ENCODE measurements at places on chromosomes 7 and 10. TPM values are rescaled to one million over a fixed set of nuclear protein-coding genes. Genes with fewer than 3 reads are reported as not detected.

DNA sequence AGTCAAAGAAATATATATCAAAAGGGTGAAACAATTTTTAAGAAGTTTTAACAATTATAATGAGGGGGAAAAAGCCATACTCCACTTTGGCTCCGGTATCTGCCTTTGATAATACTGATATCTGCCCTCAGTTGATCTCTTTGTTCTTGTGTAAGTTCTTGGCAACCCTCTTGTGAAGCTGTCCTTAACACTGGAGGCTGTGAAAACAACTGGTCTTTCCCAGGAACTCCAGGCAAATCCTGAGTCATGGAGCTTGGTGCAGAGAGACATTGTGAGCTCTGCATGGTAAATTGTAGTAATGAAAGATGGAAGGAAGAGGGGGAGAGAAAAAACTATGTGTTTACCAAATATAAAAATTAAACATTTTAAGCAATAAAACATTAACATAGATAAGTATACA is 11.9 kb upstream of the ERVW-1 start:
- H3K4me1 ChIP-seq, result no peaks in the 10 kb centered on the region
- H3K27ac ChIP-seq, result no peak overlapping the region
- no peaks in the 10 kb centered on the region for H3K27me3 ChIP-seq
- H3K36me3 ChIP-seq, result peaks cover 23% of the 10 kb centered on the region
- H3K4me3 ChIP-seq, result no peak overlapping the region

The MYOF gene
- total RNA-seq, result 2.7 TPM

The GIMAP7 gene
- 239 TPM for total RNA-seq

The NEURL1 gene
- total RNA-seq, result 1.6 TPM

The NSUN6 gene
- total RNA-seq, result 22.0 TPM

DNA sequence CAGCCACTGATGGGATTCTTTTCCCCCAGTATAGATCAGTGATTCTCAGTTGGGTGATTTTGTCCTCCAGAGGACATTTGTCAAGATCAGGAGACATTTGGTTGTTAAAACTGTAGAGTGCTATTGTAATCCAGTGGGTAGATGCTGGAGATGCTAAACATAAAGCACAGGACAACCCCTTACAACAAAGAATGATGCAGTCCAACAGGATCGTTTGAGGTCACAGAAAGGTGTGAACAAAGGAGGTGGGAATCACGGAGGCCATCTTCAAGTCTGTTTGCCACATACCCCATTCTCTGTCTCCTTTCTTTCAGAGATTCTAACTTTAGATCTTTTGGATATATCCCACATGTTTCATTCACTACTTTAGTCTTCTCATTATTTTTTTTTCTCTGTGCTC is 69.0 kb downstream of the HELLS start:
- no peak overlapping the region for H3K27ac ChIP-seq
- H3K4me3 ChIP-seq, result no peak overlapping the region
- H3K36me3 ChIP-seq, result peaks cover 13% of the 10 kb centered on the region
- no peaks in the 10 kb centered on the region for H3K27me3 ChIP-seq

The LIPM gene
- total RNA-seq, result not detected

- peaks cover 34% of the 10 kb centered on the region for H3K27me3 ChIP-seq
- no peaks in the 10 kb centered on the region for H3K36me3 ChIP-seq
- DNase-seq, result no peak
Observed at GRCh38 chr10:99330347-99330924, 1.3 kb downstream of the CNNM1 start.

DNA sequence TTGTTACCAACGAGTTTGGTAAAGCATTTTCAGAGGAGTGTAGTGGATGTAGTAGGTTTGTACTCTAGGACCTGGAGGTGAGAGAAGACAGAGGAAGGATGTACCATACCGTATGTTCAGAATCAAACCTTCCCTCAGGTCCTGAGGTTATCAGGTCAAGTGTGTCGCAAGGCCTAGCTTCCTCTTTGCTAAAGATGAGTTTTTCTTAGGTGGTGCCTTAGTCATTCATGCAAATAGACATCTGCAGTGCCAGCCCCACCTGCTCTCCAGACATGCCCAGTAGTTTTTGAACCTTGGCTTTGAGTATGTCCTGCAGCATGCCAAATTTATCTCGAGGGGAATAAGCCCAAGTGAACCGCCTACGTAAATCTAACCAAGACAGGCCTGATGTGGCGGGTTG is 71.3 kb downstream of the HDAC9 start:
- no peak overlapping the region for H3K4me3 ChIP-seq
- no peaks in the 10 kb centered on the region for H3K4me1 ChIP-seq
- no peak for DNase-seq
- no peaks in the 10 kb centered on the region for H3K27me3 ChIP-seq
- no peak overlapping the region for H3K27ac ChIP-seq
- H3K36me3 ChIP-seq, result no peaks in the 10 kb centered on the region

DNA sequence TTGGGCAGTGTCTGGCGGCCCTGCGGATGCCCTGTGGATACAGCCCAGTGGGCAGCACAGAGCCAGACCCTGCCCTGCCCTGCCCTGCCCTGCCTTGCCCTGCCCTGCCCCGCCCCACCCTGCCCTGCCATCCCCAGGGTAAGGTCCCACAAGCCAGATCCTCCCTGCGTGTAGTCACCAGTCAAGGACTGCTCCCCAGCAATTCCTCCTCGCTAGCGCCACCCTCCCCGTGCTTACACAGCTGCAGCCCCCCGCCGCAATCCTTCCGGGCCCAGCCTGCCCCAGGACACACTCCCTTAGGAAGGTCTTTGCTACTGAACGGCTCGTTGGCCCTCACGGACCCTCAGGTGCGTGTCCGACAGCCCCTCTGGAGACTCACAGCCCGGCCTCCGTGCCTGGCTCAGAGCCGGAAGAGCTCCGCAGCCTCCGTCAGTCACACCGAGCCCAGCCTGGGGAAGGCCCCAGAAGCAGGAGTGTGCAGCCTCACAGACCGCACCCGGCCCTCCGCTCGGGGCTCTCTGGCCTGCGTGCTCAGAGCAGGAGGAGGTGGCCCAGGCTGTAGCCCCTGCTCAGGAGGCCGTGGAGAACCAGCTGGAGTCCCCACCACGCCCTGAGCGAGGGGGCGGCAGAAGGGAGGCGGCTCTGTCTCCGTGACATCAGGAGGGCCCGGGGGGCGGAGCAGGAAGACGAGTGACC is 68.3 kb downstream of the PWWP2B start:
- H3K4me3 ChIP-seq, result no peak overlapping the region
- H3K27me3 ChIP-seq, result no peaks in the 10 kb centered on the region
- H3K4me1 ChIP-seq, result no peaks in the 10 kb centered on the region
- no peaks in the 10 kb centered on the region for H3K36me3 ChIP-seq
- DNase-seq, result no peak

DNA sequence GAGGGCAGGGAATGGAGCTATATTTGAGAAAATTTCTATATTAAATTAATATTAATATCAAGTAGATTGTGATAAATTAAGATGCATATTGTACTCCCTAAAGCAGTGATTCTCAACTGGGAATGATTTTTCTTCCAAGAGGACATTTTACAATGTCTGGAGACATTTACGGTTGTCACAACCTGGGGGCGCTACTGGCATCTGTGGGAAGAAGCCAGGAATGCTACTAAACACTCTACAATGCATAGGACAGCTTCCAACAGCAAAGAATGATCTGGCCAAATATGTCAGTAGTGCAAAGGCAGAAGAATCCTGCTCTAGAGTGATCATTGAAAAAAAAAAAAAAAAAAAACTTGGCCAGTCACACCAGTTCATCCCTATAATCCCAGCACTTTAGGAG is 100.0 kb downstream of the LSM5 start:
- no peak overlapping the region for H3K27ac ChIP-seq
- H3K4me3 ChIP-seq, result no peak overlapping the region
- no peaks in the 10 kb centered on the region for H3K36me3 ChIP-seq
- H3K4me1 ChIP-seq, result no peaks in the 10 kb centered on the region
- peaks cover 9% of the 10 kb centered on the region for H3K27me3 ChIP-seq

DNA sequence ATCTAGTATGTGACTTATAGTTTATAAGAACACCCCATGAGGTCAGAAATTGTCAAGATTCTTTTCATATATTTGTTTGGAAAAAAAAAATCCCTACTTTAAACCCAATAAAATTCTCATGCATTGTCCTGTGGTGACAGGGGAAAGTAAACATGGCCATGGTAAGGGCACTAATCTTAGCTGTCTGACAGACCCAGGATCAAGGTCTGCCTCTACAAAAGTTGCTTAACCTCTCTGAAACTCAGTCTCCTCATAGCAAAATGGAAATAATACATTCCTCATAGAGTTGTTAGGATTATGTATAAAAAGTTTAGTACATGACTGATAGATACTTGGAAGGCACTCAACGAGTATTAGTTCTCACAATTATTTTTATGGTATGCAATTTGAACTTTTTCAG is 22.3 kb upstream of the AKAP9 start:
- no peak overlapping the region for H3K4me3 ChIP-seq
- H3K36me3 ChIP-seq, result no peaks in the 10 kb centered on the region
- peaks cover 23% of the 10 kb centered on the region for H3K4me1 ChIP-seq

DNA sequence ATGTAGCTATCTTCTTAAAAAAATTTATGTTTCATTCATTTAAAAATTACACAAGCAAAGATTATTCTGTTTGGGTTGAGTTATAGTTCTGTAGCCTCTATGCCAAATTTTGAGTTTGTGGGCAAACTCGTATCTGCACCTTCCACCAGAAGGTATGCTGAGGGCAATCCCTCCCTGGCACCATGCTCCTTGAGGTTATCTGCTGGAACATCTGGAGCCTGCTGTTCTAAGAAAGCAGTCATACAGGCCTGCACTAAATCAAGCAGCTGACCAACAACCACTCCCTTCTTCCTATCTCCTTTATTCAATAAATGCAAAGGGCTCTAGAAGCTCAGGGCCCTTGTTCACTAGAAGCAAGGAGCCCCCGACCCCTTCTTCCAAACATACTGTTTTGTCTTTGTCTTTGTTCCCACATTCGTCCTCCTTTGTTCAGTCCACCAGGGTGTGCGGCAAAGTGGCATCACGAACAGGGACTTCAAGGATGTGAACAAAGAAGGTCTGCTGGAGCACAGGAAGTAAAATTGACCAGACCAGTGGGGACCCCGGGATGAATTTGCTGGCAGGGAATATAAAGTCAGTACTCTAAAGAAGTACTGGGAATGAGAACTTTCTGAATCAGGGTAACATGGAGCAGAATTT is 36.4 kb downstream of the OR13A1 start:
- peaks cover 35% of the 10 kb centered on the region for H3K27me3 ChIP-seq
- no peaks in the 10 kb centered on the region for H3K36me3 ChIP-seq
- no peaks in the 10 kb centered on the region for H3K4me1 ChIP-seq
- no peak overlapping the region for H3K27ac ChIP-seq
- DNase-seq, result no peak
- no peak overlapping the region for H3K4me3 ChIP-seq

DNA sequence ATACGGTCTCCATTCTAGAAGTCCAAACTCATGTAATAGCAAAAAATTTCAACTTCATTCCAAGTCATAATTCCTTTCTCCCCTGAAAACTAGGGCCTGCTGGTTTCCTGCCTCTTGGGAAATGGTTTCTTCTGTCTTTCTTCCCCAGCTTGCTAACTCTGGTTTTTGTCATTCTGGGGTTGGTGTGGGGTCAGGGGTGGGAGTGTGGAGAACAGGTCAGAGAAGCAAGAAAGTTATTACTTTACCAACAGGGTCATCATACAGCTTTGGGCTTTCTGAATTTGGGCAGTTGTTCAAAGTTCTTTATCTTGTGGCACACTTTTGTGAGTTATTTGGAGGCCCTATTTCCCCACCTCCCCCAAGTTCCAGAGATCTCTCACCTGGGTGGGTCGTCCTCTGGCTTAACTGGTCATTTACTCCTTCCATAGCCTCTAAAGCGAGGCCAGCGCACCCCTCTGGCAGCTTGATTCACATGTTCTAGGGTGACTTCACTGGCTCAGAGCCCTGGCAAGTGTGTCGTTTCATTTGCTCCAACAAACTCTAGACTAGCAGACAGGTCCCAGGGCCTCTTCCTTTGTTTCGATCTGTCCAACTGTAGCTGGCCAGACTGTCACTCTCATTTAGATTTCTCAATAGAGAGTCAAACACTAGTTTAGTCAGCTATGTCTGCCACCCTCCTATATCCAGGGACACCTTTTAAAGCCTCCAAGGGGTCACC is 161.2 kb downstream of the JCAD start:
- H3K4me1 ChIP-seq, result no peaks in the 10 kb centered on the region
- no peaks in the 10 kb centered on the region for H3K36me3 ChIP-seq
- H3K4me3 ChIP-seq, result no peak overlapping the region
- no peak overlapping the region for H3K27ac ChIP-seq
- no peak for DNase-seq
- peaks cover 15% of the 10 kb centered on the region for H3K27me3 ChIP-seq

The PCDH15 gene
- not detected for total RNA-seq

GRCh38 chr10:71981876-71982230 is 17.7 kb downstream of the CHST3 start:
- H3K4me3 ChIP-seq, result no peak overlapping the region
- H3K27me3 ChIP-seq, result no peaks in the 10 kb centered on the region
- peaks cover 13% of the 10 kb centered on the region for H3K4me1 ChIP-seq
- DNase-seq, result no peak
- H3K36me3 ChIP-seq, result no peaks in the 10 kb centered on the region

Measured in activated CD4-positive, alpha-beta T cell treated with anti-CD3 and anti-CD28 coated beads, Interleukin-2, amount 10 ng/mL, durations not matched to agents 7 days and 5 days (primary cell).